ENCODE measurements at places on chromosomes 11 and 22. TPM values are rescaled to one million over a fixed set of nuclear protein-coding genes. Genes with fewer than 3 reads are reported as not detected.

PIM3 gene
- 224 TPM for total RNA-seq

SAA4 gene
- not detected for total RNA-seq

LDLRAD3 gene
- 6.5 TPM for total RNA-seq

TBX10 gene
- total RNA-seq = not detected

TSGA10IP gene
- total RNA-seq = not detected

NLRP14 gene
- total RNA-seq = under 0.01 TPM

TTC36 gene
- total RNA-seq = 1.3 TPM

TRIM22 gene
- 226 TPM for total RNA-seq

OR8D4 gene
- not detected for total RNA-seq

OPCML gene
- total RNA-seq = 0.31 TPM

ABCG4 gene
- under 0.01 TPM for total RNA-seq

IFITM1 gene
- 4.1 TPM for total RNA-seq

GGTLC3 gene
- total RNA-seq = not detected

TRIM29 gene
- 0.06 TPM for total RNA-seq

SERPIND1 gene
- under 0.01 TPM for total RNA-seq

NELL1 gene
- not detected for total RNA-seq

COMT gene
- total RNA-seq = 533 TPM

SGSM1 gene
- 0.88 TPM for total RNA-seq
